ENCODE measurements at places on chromosomes 6 and 20.

DNA sequence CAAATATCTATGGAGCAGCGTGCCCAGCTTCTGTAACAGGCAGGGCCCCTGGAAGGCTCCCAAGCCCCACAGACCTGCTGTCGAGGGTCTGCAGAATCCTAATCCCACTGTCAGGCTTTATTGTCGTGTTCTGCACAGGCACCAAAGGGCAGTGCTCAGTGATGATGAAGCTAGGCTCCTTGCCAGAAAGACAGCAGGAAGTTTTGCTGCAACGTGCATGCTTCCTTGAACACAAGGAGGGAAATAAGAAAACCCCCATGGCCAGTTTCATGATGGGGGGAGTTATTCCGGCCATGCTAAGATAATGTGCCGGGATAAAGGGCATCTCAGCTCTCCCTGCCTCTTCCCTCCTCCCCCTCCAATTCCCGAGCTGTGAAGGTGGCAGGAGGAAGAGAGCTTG is 109.4 kb upstream of the KCNG1 start:
- no peak for DNase-seq

- no peak for DNase-seq
These were observed 55.7 kb upstream of the IPCEF1 start for GRCh38 chr6:154412106-154412820.

DNA sequence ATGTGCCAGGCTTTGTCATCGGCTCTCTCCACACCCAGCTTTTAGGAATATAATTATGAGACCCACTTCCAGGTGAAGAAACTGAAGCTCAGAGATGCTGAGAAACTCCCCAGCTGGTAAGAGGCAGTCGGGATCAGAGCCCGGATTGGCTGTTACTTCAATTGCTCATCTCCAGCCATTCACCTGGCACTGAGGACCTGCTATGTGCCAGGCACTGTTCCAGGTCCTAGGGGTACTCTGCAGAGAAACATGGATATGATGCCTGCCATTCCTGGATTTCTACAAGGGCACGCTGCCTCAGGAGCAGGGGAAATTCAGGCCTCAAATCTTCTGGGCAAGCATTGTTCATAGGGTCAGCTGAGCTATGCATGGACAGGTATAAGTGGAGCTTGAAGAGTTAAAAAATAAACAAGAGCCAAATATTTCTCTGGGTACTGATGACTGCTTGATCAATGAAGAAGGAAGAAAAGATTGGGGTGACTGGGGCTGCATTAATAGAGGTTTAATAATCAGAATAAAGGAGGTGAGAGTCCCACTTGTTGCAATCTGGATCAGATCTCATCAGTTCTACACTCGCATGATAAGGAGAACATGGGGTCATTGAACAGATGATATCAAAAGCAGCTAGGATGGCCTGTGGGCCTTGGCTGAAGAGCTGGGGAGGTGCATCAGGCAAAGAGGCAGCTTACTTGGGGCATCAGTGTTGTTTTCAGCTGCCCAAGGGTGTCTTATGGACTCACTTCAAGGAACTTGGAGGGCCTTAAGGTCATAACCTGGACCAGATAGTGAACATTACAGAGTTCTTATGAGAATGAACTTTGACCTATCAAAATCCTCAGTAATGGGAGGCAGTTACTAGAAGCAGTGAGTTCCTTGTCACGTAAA is 80.9 kb upstream of the TOX2 start:
- no peak for DNase-seq

DNA sequence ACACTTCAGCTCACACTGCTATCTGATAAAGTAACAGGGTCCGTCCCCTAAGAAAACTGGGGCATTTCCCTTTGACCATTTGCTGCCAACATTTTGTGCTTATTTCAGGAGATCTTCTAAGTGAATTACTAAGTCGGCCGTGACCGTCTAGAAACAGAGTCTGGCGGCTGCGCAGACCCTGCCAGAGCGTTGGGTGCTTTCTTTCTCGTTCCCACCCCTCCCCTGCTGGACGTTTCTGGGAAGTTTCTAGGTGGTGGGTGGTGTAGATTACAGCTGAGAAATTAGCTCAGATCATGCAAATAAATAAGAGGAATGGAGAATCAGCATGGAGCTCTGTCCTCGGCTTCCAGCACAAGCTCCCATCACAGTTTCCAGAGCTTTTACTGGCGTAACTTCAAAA is 128.1 kb downstream of the MYLK4 start:
- DNase-seq = no peak

DNA sequence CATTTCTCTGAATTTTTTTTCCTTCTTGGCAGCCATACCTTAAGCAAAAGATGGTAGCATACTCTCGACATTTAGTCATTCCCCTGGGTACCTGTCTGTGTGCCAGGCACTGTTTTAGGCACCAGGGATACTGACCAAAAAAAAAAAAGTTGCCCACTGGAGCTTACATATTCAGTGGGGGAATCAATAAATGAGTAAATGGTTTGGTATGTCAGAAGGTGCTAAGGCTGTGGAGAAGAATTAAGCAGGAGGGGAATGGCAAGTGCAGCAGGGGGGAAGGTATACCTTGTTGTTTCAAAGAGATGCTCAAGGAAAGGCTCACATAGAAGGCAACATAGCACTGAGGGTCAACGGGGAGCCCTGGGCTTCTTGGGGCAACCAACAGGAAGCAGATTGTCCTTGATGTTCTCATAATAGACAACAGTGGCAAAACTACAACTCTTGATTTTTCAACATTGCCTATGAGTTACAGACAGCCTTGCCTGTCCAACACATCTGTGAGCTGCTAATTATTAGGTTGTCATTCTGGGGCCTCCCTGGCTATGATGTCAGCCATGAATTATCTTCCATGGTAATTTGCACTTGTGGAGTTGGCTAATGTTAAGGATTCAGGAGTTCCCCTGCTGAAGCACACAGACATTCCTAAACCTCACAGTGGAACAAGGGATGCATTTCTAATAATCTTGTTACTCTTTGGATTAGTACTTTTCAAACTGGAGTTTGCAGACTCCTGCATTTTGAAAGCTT is 19.6 kb downstream of the NT5E start:
- no peak for DNase-seq

DNA sequence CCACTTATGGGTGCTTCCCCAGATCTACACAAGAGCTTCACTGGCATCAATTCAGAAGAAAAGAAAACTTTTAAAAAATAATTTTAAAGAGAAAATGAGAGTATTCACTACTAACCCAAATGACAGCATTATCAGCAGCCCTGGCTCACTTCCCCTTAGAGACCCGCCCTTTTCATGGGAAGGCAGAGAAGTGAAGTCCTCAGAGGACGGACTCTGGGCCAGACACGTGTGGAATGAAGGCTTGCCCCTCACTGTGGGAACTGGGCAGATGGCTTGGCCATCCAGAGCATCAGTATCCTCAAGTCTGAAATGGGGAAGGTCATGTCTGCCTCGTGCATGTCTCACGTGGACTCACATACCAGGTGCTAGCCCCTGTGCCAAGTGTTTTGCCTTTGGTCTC is 63.5 kb downstream of the JAG1 start:
- DNase-seq = no peak

Data from thoracic aorta (tissue), 2 donors.